Stimulated activated CD4-positive, alpha-beta T cell treated with anti-CD3 and anti-CD28 coated beads, Interleukin-4, amount 100 ng/mL, for 4 hours (primary cell): ENCODE measurements at places on chromosomes 6 and 20.

DNA sequence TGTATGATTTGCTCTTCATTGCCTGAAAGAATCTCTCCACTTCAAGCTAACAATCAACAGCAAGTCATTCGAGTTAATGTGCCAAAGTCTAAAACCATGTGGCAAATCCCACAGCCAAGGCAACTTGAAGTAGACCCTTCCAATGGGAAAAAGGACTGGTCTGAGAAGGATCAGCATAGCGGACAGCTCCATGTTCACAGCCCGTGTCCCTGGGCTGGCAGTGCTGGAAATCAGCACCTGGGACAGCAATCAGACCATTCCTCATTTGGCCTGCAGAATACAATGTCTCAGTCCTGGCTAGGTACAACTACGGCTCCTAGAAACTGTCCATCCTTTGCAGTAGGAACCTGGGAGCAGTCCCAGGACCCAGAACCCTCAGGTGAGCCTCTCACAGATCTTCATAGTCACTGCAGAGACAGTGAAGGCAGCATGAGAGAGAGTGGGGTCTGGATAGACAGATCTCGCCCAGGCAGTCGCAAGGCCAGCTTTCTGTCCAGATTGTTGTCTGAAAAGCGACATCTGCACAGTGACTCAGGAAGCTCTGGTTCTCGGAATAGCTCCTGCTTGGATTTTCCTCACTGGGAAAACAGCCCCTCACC lies 1.1 kb downstream of the GJA10 start:
- DNase-seq: no peak

GRCh38 chr6:169118346-169118830 lies 135.3 kb downstream of the THBS2 start:
- no peak for DNase-seq

DNA sequence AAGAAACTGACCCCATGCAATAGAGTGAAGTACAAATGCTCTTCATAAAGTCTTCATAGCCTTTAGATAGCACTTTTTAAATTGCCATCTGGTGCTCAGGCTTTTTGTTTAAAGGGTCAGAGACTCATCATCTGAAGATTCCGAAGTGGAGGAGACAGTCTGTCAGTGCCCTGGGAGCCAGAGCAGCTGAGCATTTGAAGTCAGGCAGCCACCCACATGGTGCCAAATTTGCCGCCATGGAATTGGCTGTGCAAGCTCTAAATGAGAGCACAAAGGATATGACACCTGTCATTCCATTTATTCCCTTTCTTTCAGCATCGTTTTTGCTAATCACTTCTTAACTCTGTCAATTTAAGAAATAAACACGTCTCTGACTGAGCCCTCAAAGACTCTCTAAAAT lies 32.8 kb upstream of the CEP162 start:
- no peak for DNase-seq

GRCh38 chr6:150684161-150684560 lies 84.5 kb downstream of the PLEKHG1 start:
- DNase-seq: no peak

DNA sequence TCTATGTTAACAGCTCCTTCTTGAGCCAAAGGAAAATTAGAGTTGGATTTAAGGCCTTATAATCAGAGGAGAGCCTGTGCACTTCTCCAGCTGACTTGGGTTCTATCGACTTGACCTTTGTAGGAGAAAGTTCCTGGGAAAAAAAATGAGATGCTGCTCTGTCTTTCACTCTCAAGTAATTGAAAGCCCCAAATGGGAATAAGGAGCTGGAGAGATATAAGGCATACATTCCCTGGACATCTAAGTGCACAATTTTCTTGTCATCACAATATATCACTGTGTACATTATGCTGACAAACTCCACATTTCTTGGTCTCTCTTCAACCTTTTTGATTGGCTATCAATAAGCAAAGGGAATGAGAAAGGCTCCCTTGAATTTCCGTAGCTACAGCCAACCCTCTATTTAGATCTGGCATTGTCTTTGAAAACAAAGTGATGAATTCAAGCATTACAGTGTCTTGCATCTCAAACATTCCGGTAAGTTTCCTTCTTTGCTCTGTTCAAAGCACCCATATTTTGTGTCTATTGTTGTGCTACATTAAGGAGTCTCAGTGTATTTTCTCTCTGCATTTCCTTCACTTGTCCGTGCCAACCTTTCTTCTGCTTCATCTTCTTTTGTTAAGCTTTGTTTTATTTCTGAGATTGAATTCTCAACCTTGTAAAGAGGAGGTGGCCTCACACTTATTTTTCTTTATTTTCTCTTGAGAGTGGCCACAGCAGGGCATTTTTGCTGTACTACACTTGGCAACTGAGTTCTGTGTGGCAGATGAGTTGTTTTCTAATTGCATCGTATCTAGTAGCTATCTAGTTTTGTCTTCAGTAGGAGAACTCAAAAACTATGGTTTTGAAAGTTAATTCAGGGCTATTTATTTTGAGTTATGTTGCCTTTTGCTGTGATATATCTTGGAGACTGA lies 450.3 kb upstream of the MAN1A1 start:
- DNase-seq: no peak

- no peak for DNase-seq
These were observed 98.2 kb downstream of the PTPRK start for GRCh38 chr6:128422200-128422599.

DNA sequence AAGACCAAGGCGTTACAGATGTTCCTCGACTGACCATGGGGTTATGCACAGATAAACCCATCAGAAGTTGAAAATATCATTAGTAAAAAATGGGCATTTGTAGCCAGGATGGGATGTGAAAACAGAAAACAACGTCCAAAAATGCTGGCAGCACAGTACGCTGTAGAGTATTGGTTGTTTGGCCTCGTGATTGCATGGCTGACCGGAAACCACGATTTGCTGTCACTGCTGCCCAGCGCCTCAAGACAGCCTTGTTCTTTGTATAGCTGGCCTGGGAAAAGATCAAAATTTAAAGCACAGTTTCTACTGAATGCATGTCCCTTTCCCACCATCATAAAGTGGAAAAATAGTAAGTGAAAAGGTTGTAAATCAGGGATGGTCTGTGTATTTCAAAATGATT lies 41.9 kb downstream of the MTHFD1L start:
- DNase-seq: no peak

- no peak for DNase-seq
These were observed 36.0 kb upstream of the SMIM29 start for GRCh38 chr6:34284563-34285447.

DNA sequence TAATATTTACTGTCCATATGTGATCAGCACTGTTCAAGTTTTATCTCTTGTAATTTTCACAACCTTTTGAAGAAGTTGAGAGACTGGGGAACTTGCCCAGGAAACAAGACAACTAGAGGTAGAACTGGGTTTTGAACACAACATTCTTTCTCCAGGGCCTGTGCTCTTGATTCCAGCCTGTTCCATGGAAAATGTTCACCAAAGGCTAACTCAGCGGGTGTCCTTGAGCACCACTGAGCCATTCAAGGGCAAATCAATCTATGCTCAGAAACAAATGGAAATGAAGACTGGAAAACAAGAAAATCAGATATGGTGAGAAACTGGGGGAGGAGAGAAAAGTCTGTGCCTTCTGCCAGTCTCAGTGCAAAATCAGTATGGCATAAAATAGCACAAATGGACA lies 682.2 kb upstream of the AGPAT4 start:
- DNase-seq: no peak

GRCh38 chr6:82006027-82006738 lies 241.4 kb downstream of the IBTK start:
- no peak for DNase-seq

DNA sequence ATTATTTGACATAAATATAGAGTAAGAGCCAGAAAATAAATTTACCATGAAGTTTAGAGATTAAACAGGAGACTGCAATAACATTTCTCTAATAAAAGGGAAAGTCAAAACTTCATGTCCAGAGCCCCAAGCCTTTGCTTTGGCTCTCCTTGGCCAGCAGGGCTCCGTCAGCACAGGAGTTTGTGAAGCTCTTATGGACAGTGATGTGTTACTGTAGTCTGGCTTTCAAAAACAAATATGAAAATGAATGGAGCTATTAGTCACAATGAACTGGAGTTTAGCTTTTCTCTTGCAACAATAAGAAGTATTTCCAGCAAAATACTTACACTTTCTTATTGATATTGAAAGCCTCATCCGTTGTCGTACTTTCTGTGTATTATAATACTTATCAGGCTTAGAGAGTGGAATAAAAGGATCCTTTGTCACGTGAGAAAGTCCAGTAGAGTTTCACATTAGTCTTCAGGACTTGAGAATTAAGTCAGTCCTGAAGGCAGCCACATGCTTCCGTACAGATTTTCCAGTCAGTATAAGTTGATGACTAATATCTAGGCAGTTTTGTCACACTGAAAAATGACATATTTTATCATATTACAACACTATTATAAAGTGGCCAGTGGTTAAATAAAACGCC lies 117.0 kb upstream of the PRL start:
- no peak for DNase-seq

DNA sequence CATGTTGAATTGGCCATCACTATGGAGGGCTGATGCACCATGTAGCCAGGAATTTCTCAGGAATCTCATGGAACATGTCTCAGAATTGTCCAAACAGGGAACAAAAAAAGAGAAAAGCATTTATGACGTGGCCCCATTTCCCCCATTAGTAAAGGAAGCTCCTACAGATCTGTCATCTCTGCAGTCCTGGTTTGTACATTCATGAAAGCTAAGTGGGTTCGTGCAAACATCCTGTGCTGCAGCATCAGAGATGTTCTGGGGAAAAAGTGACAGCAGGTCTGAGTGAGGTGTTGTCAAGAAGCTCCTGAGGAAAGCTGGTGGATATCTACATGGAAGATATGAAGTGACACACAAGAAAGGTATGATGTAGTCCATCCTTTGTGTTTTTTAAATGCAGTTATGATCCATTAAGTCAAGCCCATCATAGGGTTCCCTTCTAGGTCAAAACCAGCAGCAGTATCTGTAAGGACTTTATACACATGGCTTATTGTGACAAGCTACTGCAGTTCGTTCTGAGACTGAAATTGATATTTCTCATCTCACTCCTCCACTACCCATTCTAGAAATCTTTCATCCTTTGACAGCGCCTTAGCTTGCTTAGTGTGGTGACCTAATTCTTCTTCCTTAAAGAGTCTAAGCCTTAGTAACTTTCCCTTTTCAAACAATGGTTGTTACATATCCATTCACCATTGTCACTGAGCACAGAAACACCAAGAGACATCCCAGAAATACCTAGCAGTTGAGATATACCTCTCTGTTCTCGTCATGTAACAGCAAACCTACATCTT lies 200.0 kb upstream of the TCF21 start:
- no peak for DNase-seq

GRCh38 chr6:10531503-10531902 lies 10.4 kb downstream of the GCNT2 start:
- DNase-seq: no peak

DNA sequence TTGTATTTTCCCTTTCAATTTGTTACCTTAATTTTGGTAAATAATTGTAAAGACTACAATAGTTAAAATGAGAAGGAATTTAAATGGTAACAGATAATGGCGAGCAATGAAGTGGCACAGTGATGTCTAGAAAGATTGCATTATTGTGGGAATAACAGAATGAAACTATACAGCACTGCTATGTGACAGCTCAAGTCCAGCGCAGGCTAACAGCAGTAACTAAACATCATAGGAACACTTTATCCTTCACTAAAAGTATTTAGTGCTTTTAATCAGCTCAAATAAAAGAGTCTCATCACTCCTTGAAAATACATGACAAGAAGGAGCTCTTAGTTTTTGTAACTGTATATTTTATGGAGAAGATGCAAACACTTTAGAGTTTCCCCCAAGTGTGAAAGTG lies 190.8 kb downstream of the TENT5A start:
- no peak for DNase-seq

- DNase-seq: no peak
These were observed 136.8 kb downstream of the EPHA7 start for GRCh38 chr6:93282521-93283031.

DNA sequence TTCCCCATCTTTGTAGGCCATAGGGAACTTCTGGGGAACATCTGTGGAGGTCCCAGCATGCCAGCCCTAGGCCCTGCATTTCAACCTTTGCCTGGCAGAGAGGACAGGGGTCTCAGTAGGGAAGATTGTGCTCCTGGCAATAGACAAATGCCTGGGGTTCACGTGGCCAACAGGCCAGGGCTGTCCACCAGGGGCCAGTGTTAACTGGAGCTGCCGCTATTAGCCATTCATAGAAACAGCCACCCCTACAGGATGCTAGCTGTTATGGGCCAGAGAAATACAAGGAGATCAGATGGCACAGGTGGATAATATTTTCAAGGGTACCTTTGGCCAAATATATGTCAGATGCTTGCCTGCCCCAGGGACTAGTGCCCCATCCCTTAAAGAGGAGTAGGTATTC lies 932.9 kb downstream of the QKI start:
- no peak for DNase-seq

DNA sequence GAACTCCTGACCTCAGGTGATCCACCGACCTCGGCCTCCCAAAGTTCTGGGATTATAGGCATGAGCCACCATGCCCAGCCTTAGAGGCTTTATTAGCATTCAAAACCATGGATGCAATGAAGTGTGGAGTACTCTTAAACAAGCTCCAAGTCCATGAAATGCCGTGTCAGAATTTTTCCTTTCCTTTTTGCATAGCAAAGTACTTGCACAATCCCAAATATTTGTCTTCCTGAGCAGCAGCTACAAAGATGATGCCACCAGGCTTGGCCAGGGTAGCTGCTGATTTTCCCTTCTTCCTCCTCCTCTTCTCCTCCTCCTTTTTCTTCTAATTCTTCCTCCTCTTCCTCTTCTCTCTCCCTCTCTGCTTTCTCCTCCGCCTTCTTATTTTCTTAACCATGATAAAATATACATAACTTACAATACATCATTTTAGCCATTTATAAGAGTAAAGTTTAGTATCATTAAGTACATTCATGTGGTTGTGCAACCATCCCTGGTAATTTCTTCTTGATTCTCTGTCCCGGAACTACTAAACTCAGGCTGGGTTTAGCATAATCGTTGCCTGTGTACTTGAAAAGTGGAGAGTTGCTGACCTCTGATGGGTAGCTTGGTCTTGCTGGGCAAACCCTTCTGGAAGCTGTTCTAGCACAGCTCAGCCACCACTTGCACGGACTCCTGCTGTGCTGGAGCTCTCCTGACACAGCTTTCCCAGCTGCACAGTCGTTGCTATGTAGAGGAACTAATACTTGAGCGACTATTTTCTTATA lies 20.3 kb downstream of the MUCL3 start:
- DNase-seq: no peak

- DNase-seq: no peak
These were observed 321.5 kb upstream of the SASH1 start for GRCh38 chr6:148021165-148021564.
